ENCODE measurements at places on chromosomes 2 and 18. TPM values are rescaled to one million over a fixed set of nuclear protein-coding genes. Genes with fewer than 3 reads are reported as not detected.

The SERPINB12 gene
- total RNA-seq, result not detected

The CFC1 gene
- not detected for total RNA-seq

The HPCAL1 gene
- total RNA-seq, result 71.4 TPM

GRCh38 chr2:11430729-11431128, 35.2 kb downstream of the E2F6 start:
- H3K27ac ChIP-seq, result no peak overlapping the region
- no peak overlapping the region for H3K4me3 ChIP-seq
- no peaks in the 10 kb centered on the region for H3K27me3 ChIP-seq
- H3K4me1 ChIP-seq, result no peaks in the 10 kb centered on the region
- no peak for DNase-seq

All from activated CD4-positive, alpha-beta memory T cell treated with anti-CD3 and anti-CD28 coated beads, Interleukin-2, amount 10 ng/mL, durations not matched to agents 7 days and 5 days (primary cell).